ENCODE measurements at places on chromosomes 16 and 17.
A peak's percentile ranks its signal among the peaks of the same experiment; 100 is the strongest.

- peak; percentile 74 for DNase-seq
Observed at GRCh38 chr17:19336938-19337711, 25.4 kb downstream of the B9D1 start.

- peak; percentile 85 for DNase-seq
Observed at GRCh38 chr17:31842195-31843069, 16.6 kb downstream of the COPRS start.

GRCh38 chr17:65868881-65869280, 307.4 kb upstream of the AXIN2 start:
- no peak for DNase-seq

DNA sequence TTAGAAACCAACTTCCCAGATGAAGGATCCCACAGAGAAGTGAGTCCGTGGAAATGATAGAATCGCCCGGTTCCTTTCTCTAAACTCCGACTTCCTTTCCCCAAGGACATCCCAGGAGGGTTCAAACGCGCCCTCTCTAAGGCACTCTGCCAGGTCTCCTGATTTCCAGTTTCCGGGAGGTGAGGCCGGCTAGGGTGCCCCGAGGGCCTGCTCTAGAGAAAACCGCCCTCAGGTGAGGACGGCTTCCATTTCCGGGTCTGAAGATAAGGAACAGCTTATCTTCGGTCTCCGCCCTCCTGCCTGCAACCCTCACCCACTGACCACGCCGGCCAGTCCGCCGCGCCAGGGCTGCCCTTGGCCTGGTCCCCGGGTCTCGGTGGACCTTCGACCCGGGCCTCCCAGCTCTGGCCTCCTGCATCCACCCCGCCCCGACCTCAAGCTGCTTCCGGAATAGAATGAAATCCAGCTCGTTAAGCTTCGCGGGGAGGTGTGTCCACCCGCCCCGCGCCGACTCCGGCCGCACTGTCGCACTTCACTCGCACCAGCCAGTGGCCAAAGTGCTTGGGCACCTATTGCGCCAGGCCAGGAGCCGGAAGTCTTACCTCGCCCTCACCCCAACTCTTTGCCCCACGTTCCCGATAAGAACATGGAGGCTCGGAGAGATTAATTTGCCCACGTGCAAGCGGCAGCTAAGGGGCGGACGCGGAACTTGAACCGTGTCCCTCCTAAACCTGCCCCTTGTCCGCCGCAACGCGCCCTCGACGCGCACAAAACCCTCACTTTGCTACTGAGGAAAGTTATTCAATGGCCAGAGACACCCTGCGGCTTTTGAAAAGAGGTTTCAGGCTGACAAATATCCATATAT, 836 bp upstream of the MMP15 start:
- DNase-seq = no peak

DNA sequence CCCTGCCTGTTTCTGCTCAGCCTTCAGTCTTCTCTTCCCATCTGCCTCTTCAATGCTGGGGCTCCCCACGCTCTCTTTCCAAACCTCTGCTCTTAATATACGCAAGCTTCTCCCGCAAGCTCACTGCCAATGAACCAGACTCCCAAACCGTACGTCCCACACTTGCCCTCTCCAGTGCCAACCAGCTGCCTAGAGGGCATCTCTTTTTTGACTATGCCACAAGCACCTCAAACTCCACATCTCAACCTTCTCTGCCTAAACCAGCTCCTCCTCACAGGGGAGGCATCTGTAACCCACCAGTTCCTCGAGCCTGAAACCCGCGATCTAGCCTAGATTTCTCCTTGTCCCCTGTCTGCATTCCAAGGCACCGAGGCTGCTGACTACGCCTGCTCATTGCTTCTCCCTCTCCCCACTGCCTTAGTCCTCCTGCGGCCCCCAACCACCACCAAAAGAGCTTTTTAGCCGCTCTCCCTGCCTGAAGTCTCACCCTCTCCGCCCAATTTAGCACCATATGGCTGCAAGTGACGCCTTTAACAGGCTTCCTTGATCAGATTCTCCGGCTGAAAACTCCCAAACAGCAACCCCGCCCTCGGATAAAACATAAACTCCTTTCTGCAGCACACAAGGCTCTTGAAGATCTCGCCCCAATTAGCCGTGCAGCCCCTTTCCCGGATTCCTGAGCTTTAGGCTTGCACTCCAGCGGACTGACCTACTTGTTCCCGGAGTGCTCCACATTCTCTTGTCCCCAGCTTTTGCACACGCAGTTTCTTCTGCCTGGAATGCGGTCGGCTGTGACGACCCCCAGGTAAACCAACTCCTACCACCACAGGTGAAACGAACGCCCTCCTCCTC, 1.5 kb downstream of the GGA2 start:
- peak; percentile 31 for DNase-seq

DNA sequence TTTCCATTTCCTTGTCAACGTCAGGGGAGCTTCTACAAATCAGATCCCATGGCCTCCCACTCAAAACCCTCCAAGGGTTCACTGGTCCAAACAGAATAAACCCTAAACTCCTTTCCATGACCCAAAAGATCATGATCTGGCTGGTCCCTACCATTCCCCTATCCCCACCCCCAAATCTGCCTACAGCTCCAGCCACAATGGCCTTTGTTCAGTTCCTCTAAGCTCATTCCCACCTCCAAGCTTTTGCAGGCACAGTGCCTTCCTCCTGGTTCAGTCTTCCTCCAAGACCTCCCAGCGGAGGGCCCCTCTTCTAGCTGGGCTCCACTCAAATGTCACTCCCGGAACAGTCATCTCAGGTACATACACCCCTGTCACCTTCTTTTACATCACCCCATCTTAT, 2.0 kb downstream of the GPRC5B start:
- DNase-seq = no peak

GRCh38 chr16:68689921-68690320, 44.8 kb downstream of the CDH3 start:
- DNase-seq = no peak

DNA sequence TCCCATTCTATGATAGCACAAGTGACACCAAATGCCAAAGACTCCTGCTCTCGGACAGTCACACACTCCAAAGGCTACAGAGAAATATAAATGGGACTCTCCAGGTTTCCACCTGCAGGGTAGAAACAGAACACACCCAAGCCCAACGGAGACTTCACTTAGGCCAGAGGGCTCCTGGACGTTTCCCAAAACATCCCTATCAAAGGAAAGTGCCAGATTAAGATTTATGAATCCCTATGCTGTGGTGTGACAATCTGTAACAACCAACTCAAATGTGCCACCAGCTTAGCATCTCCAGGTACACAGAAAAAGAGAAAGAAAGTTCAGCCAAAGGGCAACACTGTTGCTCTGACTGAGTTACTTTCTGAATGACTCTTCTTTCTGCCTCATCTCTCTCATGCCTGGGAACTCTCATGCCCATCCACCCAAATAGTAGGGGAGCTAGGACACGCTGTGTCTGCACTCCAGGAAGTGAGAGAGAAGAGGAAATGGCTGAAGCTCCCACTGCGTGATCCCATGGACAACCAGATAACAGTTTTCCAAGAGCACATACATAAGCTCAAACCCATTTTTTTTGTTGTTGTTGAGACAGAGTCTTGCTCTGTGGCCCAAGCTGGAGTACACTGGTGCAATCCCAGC, 49.7 kb downstream of the SMG6 start:
- no peak for DNase-seq
